ENCODE measurements at places on chromosomes 1 and 21.

DNA sequence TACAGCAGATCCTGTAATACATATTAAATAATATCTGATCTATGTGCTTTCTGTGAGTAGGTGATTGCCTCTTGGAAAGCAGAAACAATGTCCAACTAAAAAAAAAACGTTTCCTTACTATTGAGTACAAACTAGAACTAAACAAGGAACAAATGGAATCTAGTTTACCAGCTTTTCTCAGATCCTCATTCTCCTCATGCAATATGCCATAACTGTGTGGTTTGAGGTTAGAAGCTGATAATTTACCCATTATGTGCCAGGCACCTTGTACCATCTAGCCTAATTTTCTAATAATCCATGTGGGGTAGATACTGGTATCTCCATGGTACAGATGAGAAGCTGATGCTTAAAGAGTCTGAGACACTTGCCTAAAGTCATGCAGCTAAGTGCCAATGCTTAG, 154.7 kb downstream of the PTGER3 start:
- no peak for DNase-seq

GRCh38 chr1:204706838-204707509, 21.4 kb upstream of the LRRN2 start:
- no peak for DNase-seq

GRCh38 chr1:54297596-54298283, 97.8 kb downstream of the MRPL37 start:
- no peak for DNase-seq

DNA sequence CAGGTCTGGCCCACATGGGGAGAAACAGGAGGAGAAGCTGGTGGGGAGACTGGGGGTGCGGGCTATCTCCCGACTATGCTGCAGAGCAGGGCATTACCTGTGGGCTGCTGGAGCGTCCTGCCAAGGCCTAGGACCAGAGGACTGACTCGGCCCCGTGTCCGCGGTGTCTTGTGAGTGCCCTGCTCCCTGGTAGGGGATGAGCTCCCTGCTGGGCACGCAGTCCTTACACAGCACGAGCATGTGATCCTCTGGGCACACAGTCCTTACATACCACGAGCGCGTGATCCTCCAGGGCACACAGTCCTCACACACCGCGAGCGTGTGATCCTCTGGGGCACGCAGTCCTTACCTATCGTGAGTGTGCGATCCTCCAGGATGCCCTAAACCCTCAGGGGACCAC, 31.8 kb upstream of the CSF3R start:
- DNase-seq = no peak

DNA sequence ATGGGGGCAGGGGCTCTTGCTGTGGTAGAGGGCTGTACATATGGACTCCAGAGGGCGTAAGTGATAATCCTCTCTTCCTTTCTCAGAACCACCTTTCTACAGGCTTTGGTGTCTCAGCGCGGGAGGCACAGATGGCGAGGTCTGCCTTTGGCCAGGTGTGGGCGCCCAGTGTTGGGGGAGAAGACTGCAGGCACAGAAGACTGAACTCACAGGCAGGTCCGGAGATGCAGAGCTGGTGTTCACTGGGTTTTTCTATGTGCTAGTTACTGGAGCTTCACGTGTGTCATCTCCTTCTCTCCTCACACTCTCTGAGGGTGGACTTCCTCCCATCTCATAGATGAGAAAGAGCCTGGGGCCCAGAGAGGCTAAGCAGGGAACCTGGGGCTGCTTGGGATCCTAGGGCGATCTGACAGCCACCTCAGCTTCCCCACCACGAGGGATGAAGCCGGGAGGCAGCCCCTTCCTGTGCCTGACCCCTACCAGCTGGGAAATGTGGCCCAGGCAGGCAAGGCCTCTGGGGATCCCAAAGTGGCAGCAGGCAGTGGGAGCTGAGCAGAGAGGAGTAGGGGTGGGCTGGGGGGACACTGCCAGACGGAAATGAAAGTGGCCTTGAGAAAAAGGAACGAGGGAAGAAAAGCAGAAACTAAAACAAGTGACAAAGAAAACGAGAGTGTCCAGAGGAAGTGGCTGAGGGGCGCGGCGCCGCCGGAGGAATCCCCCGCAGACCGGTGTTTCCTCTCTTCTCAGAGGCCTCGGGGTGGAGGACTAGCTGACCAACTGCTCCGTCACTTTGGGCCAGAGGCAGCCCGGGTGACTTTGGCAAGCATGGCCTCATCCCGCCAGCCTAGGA, 191.6 kb downstream of the HIVEP3 start:
- DNase-seq = no peak

GRCh38 chr1:233722212-233722979, 108.5 kb downstream of the KCNK1 start:
- DNase-seq = no peak

- no peak for DNase-seq
Observed at GRCh38 chr1:14756589-14757285, 158.3 kb downstream of the KAZN start.

DNA sequence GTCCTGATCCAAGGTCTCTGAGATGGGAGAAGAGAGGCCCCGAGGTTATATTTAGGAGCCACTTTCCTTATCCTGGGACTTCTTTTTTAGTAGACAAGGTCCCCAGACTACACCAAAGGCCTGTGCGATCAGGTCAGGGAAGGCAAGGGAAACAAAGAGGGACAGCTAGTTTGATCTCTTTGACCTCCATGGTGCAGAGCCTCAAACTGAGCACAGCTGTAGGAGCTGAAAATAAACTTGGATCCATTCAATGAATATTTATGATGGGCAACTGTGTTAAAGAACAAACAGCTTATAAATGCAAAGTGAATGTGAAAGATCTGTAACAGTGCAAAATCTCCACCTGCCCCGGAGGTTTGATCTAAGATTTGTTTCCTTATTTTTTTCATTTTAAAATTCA, 256.6 kb downstream of the DYRK1A start:
- DNase-seq = no peak

DNA sequence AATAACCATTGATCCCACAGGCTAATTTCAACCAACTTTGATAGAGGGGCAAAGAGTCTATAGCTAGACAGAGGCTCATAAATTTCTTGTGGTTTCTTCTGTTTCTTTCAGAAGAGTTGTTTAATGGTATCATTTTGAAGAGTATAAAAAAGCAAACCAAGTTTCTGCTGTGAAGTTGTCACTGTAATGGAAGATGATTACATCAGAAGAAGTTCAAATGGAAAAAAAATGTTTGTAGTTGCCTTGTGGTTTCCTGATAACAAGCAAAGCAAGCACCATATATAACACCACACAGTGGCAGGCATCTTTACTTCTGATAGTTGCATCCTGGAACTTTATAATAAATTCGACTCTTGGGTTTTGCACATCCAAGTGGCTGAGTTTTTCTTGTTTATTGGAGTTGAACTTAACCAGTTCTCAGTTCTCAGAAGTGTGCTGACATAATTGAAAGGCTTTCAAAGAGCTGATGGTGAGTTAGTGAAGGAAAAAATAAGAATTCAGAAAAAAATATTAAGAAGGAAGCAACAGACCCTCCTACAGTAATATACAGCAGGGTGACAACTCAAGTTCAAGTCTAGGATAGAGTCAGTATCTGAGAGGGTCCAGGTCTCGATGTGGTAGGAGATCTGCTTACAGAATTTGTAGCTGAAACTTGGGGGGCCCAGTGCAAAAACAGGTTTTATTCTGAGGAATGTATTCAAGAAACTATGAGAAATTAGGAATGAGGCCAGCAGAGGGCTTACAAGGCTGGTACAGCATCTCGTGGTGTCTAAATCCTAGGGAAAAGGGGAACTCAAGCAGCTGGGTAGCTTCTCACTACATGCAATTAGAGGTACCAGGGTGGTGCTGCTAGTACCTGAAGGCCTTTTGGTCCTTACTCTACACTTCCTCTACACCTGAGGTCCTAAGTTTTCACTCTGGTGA, 123.5 kb downstream of the CRB1 start:
- no peak for DNase-seq

DNA sequence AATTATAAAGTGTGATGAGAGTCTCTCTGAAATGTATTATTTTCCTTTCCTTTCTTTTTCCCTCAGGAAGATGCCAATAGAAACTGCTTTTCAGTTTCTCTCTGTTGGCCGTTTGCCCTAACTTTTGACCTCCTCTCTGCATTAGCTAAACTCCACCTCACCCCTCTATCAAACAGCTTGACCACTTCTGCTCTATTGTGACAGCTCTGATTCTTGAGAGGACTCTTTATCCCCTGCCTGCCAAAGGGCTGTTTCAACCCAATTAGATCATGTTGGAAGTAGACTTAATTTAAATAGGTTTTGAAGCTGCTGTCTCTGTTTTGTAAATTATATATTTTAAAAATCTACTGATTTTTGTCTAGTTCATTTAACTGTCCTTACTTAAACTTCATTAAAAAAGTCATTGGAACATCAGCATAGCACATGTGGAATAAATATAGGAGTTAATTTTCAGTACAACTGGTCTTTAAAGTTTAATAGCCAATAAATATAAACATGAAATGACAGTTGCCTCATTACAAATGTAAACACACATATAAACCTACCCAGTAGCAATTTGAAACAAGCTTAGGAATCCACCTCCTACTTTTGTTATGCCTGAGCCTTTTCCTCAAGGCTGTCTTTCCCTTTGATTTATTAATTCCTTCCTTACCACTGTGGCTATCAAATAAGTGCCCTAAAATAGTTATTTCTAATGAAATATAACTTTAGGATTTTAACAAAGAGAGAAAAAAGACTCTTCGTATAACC, 152.0 kb downstream of the CHRM3 start:
- no peak for DNase-seq

GRCh38 chr21:42370894-42371654, 4.7 kb upstream of the TFF1 start:
- DNase-seq = no peak

GRCh38 chr1:170146720-170147263, 1.0 kb downstream of the NTMT2 start:
- no peak for DNase-seq

- DNase-seq = peak; percentile 18
Observed at GRCh38 chr1:44377925-44378784, 23.1 kb upstream of the ERI3 start.

- no peak for DNase-seq
Observed at GRCh38 chr1:179030130-179030529, 4.4 kb downstream of the FAM20B start.

GRCh38 chr1:61082311-61083012, at the start of gene NFIA:
TSS of gene NFIA (plus strand) at chr1:61082561.
- DNase-seq = no peak

- DNase-seq = no peak
Observed at GRCh38 chr1:117620440-117620839, 14.6 kb downstream of the TENT5C start.

GRCh38 chr1:230084408-230085177, 17.6 kb downstream of the GALNT2 start:
- DNase-seq = peak; percentile 96

- DNase-seq = no peak
Observed at GRCh38 chr1:247332215-247332622, 552 bp upstream of the ZNF496 start.

GRCh38 chr1:118688891-118689290, 299.3 kb downstream of the TBX15 start:
- DNase-seq = no peak

DNA sequence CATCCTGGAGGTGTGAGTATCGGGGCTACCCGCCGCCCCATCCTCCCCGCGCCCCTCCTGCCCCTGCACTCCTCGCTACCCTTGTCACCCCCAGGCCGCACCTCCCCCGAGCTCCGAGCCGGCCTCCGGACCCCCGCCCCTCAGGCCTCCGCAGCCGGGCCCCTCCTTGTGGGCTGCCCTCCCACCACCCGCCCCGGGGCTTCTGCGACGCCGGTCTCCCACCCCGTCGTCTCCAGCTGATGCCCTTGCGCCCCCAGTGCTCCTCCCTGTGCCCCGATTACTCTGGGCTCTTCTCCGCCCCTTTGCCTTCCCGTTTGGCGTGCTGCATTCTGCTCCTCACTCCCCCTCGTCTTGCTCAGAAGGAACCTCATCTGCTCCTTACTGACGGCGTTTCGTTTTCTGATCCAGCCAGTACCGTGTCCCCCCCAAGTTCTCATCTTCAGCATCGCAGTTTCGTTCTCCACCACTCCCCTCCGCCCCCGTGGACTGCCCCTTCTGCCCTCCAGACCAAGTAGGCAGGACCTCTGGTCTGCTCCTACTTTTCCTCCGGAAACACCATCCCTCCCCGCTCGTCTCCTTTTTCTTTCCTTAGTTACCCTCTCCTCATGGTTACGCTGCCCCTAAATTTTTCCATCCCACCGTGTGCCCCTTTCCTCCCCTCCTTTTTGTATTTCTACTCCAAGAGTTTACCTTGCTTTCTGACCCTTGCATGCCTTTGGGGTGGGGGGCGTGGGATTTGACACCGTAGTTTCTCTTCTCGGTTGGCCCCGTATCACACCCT, 841 bp downstream of the SNX27 start:
- no peak for DNase-seq

DNA sequence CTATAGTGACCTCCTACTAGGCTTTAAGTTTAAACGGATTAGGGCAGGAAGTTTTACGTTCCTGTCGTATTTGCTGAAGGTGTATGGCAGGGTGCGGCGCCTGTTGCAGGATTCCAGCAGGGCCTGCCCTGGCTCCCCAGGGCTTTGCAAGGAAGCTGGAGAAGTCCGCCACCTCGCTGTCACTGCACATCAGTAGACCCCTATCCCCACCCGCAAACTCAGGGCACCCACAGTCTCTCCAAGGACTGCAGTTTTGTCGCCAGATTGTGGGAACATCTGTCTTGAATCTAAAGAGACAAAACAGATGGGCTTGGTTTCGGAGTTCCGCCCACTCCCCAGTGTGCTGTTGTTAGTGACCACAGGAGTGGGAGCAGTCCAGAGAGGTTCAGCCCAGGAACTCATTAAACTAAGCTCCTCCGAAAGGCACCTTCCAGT, 110.8 kb downstream of the CDC7 start:
- no peak for DNase-seq

DNA sequence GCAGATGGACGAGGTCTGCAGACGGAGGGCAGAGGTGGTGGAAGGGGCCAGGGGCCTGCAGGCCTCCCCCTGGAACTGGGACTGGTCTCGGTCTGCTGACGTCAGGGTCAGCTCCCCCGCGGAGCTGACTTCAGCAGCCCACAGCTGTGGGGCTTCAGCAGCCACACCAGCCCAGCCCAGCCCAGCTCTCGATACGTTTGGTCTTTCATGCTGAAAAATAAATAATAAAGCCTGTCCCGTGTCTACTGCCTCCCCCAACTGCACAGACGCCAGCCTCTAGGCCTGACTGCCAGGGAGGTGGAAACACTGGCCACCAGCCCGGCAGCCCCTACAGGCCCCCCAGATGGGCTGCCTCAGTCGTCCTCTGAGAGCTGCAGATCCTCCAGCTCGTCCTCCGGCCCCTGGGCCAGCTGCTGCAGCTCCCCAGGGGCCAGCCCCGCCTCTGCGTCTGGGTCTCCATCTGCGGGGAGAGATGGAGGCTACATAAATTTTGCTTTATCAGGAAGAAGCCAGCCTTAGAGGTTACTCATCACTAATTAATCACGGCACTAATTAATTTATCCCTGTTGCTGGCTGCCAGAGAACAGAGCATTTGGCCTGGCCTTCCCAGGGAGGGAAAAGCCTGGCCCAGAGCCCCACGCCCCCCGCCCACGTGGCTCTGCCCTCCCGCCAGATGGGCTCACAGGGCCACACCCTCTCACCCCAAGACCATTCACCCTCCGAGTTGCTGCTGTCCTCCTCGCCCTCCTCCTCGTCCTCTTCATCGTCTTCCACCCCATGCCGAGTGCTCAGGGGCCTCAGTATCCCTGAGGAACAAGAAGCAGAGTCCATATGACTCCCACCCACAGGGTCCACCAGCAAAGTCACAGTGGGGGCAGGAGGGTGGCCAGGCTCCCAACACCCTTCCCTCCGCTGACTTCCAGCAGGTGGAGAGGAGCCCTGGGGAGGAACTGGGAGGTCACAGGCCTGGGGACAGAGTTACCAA, 14.4 kb downstream of the NOC2L start:
- DNase-seq = peak; percentile 42

- DNase-seq = no peak
Observed at GRCh38 chr1:47491341-47491753, 53.5 kb downstream of the FOXD2 start.

- DNase-seq = no peak
Observed at GRCh38 chr1:982765-983436, 1.0 kb upstream of the PERM1 start.
